Immature natural killer cell (primary cell): ENCODE measurements at places on chromosomes 3 and 15.

GRCh38 chr15:28094732-28095521 lies 4.2 kb downstream of the OCA2 start:
- H3K36me3 ChIP-seq: peaks cover 12% of the 10 kb centered on the region
- peaks cover 43% of the 10 kb centered on the region for H3K4me1 ChIP-seq
- H3K4me3 ChIP-seq: peak overlapping the region; percentile 85

- H3K36me3 ChIP-seq: peaks cover 4% of the 10 kb centered on the region
- H3K27ac ChIP-seq: no peak overlapping the region
- no peaks in the 10 kb centered on the region for H3K4me1 ChIP-seq
- no peaks in the 10 kb centered on the region for H3K27me3 ChIP-seq
- no peak for DNase-seq
Measured at GRCh38 chr3:86175593-86176444, 815.1 kb downstream of the VGLL3 start.

- no peaks in the 10 kb centered on the region for H3K36me3 ChIP-seq
- no peaks in the 10 kb centered on the region for H3K27me3 ChIP-seq
- H3K27ac ChIP-seq: no peak overlapping the region
- no peak overlapping the region for H3K4me3 ChIP-seq
- H3K4me1 ChIP-seq: no peaks in the 10 kb centered on the region
Measured at GRCh38 chr3:77898621-77899020, 858.7 kb downstream of the ROBO2 start.

DNA sequence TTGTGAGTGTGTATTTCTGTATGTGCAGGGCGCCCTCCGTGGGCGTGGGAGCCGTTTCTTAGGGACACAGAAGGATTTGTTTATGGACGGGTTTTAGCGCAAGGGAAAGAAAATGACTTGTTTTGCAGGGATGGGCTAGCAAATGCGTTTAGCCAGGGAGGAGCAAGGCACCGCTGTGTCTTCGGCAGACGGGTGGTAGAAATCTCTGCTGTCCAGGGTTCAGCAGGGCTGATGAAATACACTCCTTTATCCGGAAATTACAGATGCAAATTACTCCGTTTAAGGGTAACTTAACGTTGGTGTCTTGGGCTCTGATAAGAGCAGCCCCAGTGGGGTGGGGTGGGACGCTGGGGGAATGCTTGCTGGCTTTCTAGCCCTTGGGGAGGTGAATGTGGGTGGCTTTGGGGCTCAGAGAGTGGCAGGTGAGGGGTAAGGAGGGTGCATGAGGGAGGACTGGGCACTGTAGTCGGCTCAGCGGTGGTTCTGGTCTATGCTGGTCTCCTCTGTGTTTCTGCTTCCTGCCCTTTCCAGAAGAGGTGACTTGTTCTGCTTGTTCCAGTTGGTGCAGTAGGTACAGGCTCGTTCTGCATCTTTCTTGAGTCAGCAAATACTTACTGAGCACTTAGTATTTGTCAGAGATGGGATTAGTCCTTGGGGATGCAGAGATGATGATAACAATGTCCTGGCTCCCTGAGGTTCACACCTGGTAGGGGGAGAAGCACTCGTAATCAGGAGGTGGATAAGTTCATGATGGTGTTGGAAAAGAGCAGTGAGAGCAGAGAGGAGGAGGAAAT lies 954 bp downstream of the SV2B start:
- peaks cover 25% of the 10 kb centered on the region for H3K4me1 ChIP-seq
- no peak for DNase-seq
- no peaks in the 10 kb centered on the region for H3K36me3 ChIP-seq

DNA sequence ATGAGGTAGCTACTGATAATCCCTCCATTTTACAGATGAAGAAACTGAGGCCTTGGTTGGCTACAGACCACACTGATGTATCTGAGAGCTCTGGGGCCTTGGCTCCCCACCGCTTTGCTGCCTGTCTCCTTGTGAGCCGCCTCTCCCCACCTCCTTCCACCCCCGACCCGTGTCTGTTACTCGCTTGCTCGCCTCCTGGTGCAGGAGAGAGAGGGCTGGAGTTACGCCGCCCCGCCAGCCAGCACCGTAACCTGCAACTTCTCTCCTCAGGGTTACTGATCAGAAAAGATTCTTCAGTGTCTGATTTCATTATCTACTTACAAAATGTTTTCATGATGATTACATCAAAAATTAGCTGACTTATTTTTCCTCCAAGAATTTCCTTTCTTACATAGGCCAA lies 34.1 kb downstream of the TM2D3 start:
- H3K27ac ChIP-seq: no peak overlapping the region
- no peak for DNase-seq
- peaks cover 9% of the 10 kb centered on the region for H3K4me1 ChIP-seq
- H3K36me3 ChIP-seq: peaks cover 5% of the 10 kb centered on the region

DNA sequence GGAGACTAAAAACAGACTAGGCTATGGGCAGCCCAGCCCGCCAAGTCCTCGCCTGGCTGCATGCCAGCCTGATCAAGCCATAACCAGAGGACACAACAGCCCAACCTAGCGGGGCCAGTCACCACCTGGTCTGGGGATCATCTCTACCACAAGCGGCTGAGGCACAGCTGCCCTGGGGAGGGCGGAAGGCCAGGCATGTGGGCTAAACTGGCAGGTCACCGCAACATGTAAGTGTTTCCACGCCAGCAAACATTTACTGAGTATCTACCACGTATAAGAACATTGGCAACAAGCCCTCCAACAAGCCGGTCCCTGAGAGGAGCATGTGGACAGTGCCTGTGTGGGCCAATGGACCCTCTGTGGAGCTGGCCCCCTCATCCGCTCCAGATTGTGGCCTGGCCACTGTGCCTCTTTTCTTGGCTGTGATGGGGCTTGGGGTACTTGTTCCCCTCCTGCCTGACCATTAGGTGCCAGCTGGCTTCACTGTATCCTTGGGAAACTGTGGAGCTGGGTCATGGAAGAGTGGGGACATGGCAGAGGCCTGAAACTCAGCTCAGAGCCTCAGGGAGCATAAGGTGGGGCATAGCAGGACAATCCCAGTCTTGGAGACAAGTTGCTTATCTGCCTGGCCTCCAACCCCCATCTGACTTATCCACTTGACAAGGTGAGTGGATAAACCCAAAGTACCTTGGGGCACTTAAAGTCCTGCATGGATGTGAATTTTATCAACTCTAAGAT lies 9.0 kb downstream of the UBXN7 start:
- peaks cover 4% of the 10 kb centered on the region for H3K36me3 ChIP-seq
- no peaks in the 10 kb centered on the region for H3K27me3 ChIP-seq
- no peak for DNase-seq
- H3K4me3 ChIP-seq: no peak overlapping the region
- H3K27ac ChIP-seq: peak overlapping the region; percentile 50

DNA sequence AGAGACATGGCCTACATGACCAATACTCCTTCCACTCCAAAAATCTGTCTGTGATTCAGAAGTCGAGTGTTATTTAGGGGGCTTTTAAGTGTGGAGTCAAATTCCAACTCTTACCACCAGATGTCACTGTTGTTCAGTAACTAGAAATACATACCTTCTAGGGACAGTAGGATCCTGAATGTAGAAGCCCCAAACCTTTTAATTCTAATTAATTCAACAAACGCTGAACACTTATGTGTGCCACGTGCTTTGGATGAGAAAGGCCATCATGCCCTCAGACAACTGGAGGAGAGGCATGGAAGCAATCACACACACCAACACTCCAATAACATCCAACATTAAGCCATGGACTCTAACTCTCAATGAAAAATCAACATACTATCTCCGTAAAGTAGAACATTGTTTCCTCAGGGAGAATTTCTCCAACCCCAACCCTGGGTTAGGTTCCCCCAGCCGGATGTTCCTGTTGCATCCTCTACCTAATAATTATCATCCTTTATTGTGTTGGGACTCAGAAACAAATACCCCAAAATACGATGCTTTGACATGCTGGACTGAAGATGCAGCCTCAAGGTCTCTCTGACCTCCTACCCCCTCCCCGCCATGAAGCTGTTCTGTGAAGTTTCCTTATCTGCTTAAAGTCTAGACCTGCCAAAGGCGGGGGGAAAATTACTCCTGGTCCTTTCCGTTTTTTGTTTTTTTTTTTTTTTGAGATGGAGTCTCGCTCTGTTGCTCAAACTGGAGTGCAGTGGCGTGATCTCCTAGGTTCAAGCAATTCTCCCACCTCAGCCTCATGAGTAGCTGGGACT lies 8.0 kb upstream of the CCDC13 start:
- no peaks in the 10 kb centered on the region for H3K36me3 ChIP-seq
- H3K4me3 ChIP-seq: no peak overlapping the region
- no peaks in the 10 kb centered on the region for H3K4me1 ChIP-seq
- H3K27me3 ChIP-seq: no peaks in the 10 kb centered on the region
- peak; percentile 53 for DNase-seq
- peak overlapping the region; percentile 12 for H3K27ac ChIP-seq

- H3K27ac ChIP-seq: no peak overlapping the region
- peaks cover 13% of the 10 kb centered on the region for H3K4me1 ChIP-seq
- H3K27me3 ChIP-seq: peaks cover 2% of the 10 kb centered on the region
- no peak overlapping the region for H3K4me3 ChIP-seq
- DNase-seq: no peak
Measured at GRCh38 chr3:14132689-14133088, 7.8 kb downstream of the TMEM43 start.

GRCh38 chr3:127483902-127484591 lies 106.5 kb downstream of the TPRA1 start:
- H3K36me3 ChIP-seq: no peaks in the 10 kb centered on the region
- no peak overlapping the region for H3K27ac ChIP-seq

- DNase-seq: no peak
- H3K27me3 ChIP-seq: no peaks in the 10 kb centered on the region
- H3K36me3 ChIP-seq: no peaks in the 10 kb centered on the region
- H3K27ac ChIP-seq: no peak overlapping the region
- H3K4me1 ChIP-seq: no peaks in the 10 kb centered on the region
- H3K4me3 ChIP-seq: no peak overlapping the region
Measured at GRCh38 chr3:94612631-94613030, 549.8 kb downstream of the NSUN3 start.

DNA sequence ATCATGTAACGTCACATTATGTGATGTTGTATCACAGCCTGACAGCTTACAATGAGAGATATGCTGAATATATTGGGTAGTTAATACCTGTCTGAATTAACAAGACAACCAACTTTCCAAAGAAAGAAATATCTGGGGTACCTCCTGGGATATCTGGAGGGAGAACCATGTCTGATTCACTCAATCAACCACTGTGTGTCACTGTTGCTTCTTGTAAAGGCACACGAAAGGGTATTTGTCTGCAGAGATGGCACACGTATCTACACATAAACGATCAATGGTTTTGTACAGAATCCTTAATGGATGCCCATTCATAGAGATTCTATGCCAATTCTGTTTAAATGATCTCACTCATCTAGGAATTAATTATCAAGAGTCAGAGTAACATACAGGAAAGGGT lies 252.1 kb upstream of the TMCO5A start:
- no peaks in the 10 kb centered on the region for H3K4me1 ChIP-seq
- H3K4me3 ChIP-seq: no peak overlapping the region
- no peaks in the 10 kb centered on the region for H3K27me3 ChIP-seq
- H3K36me3 ChIP-seq: no peaks in the 10 kb centered on the region

GRCh38 chr3:31639828-31640227 lies 107.1 kb downstream of the STT3B start:
- no peak overlapping the region for H3K4me3 ChIP-seq
- H3K27ac ChIP-seq: no peak overlapping the region
- no peak for DNase-seq
- H3K4me1 ChIP-seq: peaks cover 34% of the 10 kb centered on the region
- no peaks in the 10 kb centered on the region for H3K36me3 ChIP-seq

DNA sequence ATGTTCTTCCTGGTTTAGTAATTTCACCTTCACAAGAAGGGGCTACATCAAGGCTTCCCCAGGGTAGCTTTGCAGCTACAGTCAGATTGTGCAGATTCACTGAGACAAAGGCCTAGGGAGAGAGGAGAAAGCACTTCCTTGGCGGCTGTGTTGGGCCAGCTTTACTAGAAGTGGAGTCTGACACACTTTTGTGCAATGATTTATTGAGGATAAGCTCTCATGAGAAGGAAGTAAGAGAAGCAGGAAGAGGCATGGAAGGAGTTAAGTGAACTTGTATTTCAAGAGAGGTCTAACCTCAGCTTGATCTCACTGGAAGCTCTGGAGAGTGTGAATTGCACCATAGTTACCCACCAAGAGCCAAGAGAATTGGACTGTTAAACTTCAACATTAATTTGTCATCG lies 78.9 kb downstream of the TGFBR2 start:
- no peak overlapping the region for H3K4me3 ChIP-seq
- DNase-seq: no peak
- peak overlapping the region; percentile 75 for H3K27ac ChIP-seq
- no peaks in the 10 kb centered on the region for H3K27me3 ChIP-seq

DNA sequence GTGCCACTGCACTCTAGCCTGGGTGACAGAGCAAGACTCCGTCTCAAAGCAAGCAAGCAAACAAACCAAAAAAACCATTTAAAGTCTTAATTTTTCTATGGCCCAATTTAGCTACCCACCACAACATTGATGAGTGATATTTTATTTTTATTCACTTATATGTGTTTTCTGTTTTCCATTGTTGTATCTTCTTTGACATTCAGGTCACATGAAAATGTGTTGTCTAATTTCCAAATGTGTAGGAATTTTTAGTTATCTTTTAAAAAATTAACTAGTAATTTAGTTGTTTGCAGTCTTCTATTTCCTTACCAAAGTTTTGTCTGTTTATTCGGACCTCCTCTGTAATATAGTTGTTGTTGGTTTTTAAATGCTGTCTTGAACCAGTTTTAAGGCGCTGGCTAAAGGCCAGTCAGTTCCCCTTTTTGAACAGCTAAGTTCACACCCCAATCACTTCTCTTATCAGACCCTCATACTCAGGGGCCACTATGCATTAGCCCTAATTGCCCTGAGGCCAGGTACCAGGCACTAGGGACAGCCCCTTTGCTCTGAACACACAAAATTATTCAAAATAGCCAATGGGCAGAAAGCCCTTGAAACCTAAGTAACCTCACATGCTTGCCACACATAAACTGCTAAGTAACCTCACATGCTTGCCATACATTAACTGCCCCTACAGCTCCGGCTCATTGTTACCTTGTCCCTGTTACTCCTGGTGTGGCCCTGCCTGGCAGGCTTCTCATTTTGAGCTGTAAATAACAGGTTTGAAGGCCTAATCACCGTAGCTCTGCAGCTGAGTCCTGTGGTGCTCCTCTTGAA lies 4.3 kb upstream of the CCR4 start:
- H3K27ac ChIP-seq: no peak overlapping the region
- H3K27me3 ChIP-seq: peaks cover 5% of the 10 kb centered on the region
- no peak for DNase-seq
- H3K4me3 ChIP-seq: no peak overlapping the region
- H3K4me1 ChIP-seq: no peaks in the 10 kb centered on the region

DNA sequence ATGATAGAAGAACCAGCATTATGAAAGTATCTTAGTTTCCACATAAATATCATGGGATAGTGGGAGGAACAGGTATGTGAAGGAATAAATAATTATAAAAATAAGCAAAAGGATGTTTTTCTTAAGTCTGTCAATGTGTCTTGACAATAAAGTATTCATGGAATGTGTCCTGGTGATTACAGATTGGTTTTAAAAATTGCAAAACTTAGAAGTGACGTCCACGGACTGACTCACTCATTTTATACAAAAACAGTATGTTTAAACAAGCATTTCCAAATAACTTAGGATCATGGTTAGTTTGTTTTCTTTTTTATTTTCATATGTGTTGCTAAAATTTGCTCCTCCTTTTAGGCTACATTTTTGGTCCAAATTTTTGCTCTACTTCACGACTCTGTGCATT lies 687.0 kb upstream of the NECTIN3 start:
- H3K4me3 ChIP-seq: no peak overlapping the region
- no peak for DNase-seq
- H3K27ac ChIP-seq: no peak overlapping the region
- no peaks in the 10 kb centered on the region for H3K27me3 ChIP-seq
- H3K4me1 ChIP-seq: no peaks in the 10 kb centered on the region
